ENCODE measurements at places on chromosomes 4 and X.

DNA sequence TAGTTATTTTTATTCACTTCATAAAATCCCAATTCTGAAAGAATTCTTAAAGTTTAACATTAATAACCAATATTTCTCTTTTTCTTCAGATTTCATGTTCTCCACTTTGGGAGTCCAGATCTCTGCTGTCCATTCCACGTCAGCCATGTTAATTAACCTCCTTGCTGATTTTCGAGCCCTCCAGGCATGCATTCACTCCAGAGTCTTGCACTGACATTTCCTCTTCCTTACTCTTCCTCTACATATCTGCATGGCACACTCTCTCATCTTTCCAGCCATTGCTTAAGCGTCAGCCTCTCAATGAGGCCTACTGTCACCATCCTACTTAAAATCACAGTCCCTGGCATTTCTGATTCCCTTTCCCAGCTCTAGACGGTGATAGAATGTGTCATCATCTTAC, 144.8 kb downstream of the MAD2L1 start:
- no peak for DNase-seq

DNA sequence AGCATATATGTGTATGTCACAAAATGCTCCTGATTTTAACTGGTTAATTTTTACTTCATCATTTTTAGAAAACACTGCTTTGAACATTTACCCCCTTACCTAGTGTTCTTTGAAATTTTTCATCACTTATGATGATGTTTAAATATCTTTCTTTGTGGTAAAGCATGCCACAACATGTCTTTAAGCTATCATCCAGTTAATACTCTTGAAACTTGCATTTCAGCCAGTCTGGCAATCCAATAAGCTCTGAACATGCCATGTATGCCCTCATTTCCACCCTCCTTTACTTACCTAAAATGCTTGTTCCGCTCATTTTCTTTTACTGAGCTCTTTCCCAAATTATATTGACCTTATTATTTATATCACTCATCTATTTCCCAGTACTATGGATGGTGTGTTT, 581.2 kb downstream of the RAPGEF2 start:
- DNase-seq, result no peak

- DNase-seq, result no peak
Observed at GRCh38 chrX:120299928-120300327, 11.3 kb downstream of the TMEM255A start.

GRCh38 chr4:88200186-88200585, 41.7 kb upstream of the ABCG2 start:
- DNase-seq, result no peak

- DNase-seq, result no peak
Observed at GRCh38 chrX:47172971-47173792, 20.4 kb upstream of the UBA1 start.

DNA sequence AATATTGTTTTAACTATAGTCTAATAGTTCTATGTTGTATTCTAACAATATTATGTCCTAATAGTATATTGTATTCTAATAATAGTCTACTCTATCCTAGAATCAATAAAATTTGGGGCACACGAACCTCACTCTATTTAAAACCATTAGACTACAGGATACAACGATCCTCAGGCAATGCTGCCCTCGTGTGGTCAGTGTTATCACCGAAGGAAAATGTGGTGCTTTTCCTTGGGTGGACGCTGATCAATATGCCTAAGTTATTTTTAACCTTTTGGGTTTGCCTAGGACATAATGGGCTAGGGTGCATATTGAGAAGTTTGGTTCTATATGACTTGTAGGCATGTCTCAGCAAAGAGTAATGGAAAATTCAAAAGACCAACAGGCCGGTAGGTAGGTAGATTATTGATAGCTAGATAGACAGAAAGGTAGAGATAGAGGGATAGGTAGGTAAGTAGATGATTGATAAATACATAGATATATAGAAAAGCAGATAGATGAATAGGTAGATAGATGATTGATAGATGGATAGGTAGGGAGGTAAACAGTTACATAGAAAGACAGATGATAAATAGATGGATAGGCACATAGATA, 75.1 kb downstream of the PRKX start:
- DNase-seq, result no peak

GRCh38 chrX:16484338-16484737, 165.6 kb upstream of the S100G start:
- no peak for DNase-seq

DNA sequence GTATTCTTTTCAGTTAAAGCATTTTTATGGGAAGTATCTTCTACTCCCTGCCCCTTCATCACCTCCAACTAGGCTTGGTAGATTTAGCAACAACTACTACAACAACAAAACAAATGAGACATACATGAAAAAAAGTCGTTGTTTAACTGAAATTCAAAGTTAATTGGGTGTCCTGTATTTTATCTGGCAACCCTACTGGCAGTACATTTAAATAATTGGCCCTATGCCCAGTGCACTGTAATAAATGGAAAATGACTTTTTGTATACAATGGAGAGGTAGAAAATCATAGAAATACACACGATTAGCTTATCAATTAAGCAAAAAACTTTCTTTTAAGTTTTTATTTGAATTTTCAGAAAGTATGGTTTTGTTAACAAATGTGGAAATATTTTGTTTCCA, 21.4 kb upstream of the CLGN start:
- no peak for DNase-seq

GRCh38 chr4:81225252-81225651, 10.2 kb upstream of the PRKG2 start:
- DNase-seq, result no peak

GRCh38 chr4:113603911-113604310, 157.6 kb downstream of the CAMK2D start:
- no peak for DNase-seq

- DNase-seq, result no peak
Observed at GRCh38 chr4:73257651-73258435, 755 bp downstream of the ANKRD17 start.

DNA sequence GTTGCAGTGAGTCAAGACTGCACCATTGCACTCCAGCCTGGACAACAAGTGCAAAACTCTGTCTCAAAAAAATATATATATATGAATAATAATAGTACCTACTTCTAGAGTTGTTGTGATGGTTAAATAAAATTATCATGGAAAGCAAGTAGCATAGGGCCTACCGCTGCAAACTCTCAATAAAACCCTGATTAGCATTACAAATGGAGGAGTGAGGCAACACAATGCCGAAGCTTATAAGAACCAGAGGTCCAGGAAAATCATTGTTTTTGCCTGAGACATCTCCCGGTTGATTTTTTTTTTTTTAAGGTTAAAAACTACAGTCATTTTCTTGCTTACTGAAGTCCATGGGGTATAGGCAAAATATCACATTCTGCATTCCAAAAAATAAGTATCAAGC, 185.0 kb upstream of the GALNT7 start:
- DNase-seq, result no peak

DNA sequence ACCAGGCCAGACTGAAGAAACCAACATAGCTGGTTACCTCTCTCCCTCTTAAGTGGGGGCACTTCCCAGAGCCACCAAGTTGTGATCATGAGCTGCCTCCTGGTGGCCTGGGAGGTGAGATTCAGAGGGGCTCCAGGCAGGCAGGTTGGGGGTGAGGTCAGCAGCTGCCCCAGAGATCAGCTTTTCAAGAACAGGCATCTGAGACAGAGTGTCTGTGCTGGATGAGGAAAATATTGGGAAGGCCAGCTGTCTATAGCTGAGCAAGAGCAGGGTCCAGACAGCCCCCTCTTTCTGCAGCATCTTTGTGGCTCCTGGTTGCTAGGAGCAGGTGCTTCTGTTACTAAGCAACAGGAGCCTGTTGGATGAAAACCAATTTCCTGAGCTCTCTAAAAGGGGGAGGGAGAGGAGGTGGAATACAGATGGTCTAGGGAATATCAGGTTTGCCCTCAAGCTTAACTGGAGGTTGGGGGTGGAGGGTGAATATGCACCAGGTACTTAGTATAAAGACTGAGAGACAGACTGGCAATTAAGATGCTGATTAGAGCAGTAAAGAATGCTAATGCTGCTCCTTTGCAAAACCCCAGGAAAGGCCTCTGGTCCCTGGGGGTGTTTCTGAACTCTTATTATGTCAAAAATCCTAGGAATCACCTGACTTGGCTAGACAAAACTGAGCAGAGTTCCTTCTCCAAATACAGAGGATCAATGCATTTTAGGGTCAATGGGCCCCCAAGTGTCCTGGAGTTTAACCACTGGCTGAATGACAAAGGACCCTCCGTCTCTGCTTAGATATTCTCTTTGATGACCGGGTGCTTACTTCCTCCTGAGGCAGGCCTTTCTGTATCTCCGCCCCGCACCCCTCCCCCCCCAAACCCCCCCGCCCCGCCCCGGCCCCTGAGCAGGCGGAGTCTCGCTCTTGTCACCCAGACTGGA, 21.4 kb downstream of the ZCCHC13 start:
- no peak for DNase-seq

DNA sequence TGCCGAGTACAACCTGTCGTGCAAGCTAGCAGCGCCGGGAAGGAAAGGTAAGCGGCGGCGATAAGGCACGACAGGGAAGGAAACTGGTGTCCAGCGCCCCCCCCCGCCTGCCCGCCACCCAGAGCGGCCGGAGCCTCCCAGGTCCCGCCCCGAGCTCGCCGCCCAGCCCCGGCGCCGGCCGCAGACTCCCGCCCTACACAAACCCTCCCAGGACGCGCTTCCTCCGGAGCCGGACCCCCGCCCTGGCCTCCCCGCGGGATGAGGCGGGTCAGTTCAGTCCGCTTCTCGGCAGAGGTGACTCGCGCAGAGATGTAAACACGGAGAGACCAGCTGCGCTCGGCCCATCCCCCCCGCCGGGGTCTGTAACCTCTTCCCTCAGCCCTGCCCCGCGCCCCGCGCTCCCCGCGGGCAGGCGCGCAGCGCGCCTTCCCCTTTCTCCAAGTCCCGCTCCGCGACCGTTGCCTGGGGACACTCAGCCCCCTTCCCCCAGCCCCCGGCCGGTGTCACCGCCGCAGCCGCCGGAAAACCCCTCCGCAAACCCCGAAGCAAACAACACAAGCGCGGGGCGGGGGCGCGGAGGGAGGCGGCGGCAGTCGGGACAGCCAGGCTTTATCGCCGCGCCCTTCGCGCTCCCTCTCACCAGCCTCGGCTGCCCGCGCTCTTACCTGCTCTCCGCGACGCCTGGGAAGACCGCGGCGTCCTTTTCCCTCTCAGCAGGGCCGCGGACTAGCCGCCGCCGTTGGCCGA, 543 bp downstream of the ELF2 start:
- DNase-seq, result peak; percentile 43

DNA sequence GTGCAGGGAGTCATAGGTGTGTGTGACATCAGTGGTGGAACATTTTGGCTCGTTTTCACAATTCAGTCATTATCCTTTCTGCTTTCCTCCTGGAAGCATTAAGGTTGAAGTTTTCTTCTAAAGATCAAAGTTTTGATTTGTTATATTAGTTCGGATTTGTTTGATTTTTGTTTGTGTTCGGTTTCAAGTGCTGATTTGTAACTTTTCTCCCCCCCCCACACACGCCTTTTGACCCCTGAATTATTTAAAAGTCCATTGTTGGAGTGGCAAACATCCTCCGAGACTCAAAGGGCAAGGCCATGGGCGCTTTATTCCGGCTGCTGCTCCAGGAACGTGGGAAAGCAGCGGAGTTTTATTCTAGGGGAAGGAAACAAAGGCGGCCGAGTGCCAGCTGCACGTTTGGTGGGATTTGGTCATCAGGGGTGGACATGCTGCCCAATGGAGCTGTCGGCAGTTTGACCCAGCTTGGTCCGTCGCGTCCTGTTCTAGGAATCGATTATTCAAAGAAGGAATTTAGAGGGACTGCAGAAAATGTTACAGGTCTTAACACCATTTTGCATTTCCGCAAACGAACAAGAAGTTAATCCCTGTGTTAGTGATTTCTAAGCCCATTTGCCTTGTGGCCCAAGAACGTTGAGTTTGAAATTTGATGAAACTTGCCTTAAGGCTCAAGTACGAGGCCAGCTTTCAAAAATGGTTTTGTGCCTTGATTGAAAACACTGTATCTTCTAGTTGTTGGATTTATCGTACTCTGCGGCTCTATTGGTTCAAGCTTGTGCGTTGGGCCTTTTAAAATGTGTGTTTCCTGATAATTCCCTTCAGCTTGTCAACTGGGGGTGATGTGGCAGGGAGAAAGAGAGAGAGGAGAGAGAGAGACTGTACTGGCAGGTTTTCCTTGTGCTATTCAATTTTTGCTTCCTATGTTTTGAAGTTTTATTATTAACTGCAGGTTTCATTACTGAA, 565 bp upstream of the ZNF41 start:
- DNase-seq, result no peak

DNA sequence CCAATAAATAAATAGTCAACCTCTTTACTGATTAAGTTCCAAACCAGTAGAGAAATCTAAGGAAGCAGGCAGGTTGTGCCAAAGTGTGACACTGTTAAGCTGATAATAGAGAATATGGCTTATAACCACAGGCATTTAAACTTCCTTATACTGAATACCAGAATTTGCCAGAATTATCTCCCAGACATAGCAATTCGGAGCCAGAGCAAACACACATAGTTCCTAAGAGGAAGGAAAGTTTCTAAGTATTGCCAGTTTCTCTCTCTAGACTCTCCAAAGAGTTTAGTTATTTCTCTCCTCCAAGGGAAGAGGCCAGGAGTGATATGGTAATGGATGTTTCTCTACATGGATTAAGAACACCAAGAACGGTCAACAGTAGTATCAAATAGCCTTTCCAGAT, 191.7 kb upstream of the CPEB2 start:
- DNase-seq, result no peak

GRCh38 chr4:39256436-39256835, 74.1 kb downstream of the WDR19 start:
- no peak for DNase-seq

DNA sequence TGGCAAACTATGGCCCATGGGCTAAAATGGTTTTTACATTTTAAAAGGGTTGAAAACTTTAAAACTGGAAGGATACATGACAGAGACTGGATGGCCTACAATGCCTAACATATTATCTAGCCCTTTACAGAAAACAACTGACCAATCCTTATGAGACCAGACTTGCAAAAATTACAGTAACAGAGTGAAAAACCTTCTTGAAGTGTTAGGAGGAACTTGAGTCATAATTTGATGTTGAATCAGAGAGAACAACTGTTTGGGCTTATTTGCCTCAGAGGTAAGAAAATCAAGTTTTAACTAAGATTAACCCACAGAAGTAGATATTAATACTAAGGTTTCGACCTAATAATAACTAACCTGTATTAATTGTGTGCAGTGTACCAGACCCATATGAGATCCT, 12.4 kb upstream of the NAP1L5 start:
- DNase-seq, result no peak
